ENCODE measurements at places on chromosomes 4 and X. TPM values are rescaled to one million over a fixed set of nuclear protein-coding genes. Genes with fewer than 3 reads are reported as not detected.

- H3K36me3 ChIP-seq = no peaks in the 10 kb centered on the region
- DNase-seq = no peak
- no peak overlapping the region for H3K27ac ChIP-seq
- no peaks in the 10 kb centered on the region for H3K27me3 ChIP-seq
These were observed 21.4 kb upstream of the FGFR3 start for GRCh38 chr4:1771555-1772305.

DNA sequence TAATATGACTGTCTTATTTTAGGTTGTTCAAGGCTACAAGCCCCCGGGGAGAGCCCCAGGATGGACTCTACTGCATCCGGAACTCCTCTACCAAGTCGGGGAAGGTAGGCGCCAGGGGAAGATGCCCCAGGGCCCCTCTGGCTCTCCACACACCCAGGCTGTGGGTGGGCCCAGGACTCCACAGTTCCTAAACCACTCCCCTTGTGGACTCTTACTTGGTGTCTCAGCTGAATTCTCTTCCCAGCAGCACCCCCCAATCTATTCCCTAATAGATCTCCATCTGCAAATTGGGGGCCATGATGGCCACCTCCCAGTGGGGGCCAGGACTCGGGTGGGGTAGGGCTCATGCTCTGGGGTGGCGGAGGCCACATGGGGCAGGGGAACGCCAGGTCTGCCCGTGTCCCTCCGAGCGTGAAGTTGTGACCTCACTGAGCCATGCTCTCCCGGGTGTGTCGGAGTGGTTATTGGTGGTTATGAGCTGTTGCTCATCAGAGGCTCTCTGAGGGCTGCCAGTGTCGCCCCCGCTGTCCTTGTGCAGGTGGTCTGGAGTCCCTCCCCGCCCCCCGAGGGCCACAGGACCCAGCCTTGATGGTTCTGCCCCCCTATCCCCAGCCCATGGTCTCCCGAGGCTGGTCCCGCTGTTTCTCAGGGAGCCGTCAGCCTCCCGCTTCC is 11.2 kb upstream of the ADD1 start:
- no peak overlapping the region for H3K4me3 ChIP-seq
- H3K27me3 ChIP-seq = no peaks in the 10 kb centered on the region
- no peak for DNase-seq
- H3K4me1 ChIP-seq = peaks cover 16% of the 10 kb centered on the region
- peaks cover 89% of the 10 kb centered on the region for H3K36me3 ChIP-seq

- H3K27me3 ChIP-seq = no peaks in the 10 kb centered on the region
- no peak overlapping the region for H3K4me3 ChIP-seq
- H3K4me1 ChIP-seq = no peaks in the 10 kb centered on the region
- no peaks in the 10 kb centered on the region for H3K36me3 ChIP-seq
- no peak for DNase-seq
These were observed 34.8 kb downstream of the DOCK11 start for GRCh38 chrX:118530219-118530911.

- H3K4me1 ChIP-seq = no peaks in the 10 kb centered on the region
- H3K27me3 ChIP-seq = no peaks in the 10 kb centered on the region
- no peaks in the 10 kb centered on the region for H3K36me3 ChIP-seq
- H3K27ac ChIP-seq = no peak overlapping the region
- no peak for DNase-seq
These were observed 63.4 kb downstream of the LCORL start for GRCh38 chr4:17958181-17958580.

DNA sequence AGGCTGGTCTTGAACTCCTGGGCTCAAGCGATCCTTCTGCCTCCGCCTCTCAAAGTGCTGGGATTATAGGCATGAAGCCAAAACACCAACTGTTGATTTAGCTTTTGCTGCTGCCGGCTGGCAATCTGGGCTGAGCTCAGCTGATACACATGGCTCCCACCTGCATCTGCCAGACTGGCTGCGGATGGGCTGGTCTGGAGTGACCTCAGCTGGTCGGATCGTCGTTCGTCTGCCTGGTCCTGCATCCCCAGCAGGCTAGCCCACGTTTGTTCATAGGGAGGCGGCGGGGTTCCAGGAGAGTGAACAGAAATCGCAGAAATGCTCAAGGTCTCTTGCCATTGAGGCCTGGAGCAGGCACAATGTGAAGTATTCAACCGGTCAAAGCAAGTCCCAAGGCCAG is 74.4 kb upstream of the DDX3X start:
- no peaks in the 10 kb centered on the region for H3K36me3 ChIP-seq
- H3K4me1 ChIP-seq = no peaks in the 10 kb centered on the region
- no peak for DNase-seq
- no peaks in the 10 kb centered on the region for H3K27me3 ChIP-seq

- no peak overlapping the region for H3K4me3 ChIP-seq
- H3K27ac ChIP-seq = no peak overlapping the region
- no peaks in the 10 kb centered on the region for H3K4me1 ChIP-seq
- H3K27me3 ChIP-seq = no peaks in the 10 kb centered on the region
These were observed 63.1 kb upstream of the CITED1 start for GRCh38 chrX:72368796-72369195.

DNA sequence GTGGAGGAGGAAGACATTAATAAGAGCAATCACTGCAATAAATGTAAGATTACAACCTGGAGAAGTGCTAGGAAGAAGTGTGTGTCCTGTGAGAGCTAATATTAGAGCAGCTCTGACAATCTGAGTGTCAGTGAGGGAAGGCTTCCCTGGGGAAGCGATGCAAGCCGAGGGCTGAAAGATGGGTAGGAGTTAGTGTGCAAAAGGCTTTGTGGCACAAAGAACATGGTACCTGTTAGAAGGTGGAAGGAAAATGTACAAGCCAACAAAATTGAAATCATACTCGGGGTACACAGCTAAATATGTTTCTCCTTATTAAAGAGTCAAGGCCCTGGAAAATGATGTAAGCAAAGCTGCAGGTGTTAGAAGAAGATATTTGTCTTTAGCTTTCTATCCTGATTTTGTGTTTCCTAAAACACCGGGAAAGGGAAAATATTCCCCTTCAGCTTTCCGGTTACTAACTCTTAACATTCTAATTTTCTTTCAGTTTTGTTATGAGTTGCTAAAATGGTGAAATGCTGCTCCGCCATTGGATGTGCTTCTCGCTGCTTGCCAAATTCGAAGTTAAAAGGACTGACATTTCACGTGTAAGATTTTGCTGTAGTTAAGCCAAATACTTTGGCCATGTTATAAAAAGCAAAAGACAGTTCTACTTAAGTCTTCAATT is 808 bp downstream of the THAP6 start:
- peaks cover 34% of the 10 kb centered on the region for H3K4me1 ChIP-seq
- peak overlapping the region; percentile 80 for H3K4me3 ChIP-seq
- H3K27ac ChIP-seq = peak overlapping the region; percentile 99
- DNase-seq = no peak
- H3K36me3 ChIP-seq = peaks cover 11% of the 10 kb centered on the region

DNA sequence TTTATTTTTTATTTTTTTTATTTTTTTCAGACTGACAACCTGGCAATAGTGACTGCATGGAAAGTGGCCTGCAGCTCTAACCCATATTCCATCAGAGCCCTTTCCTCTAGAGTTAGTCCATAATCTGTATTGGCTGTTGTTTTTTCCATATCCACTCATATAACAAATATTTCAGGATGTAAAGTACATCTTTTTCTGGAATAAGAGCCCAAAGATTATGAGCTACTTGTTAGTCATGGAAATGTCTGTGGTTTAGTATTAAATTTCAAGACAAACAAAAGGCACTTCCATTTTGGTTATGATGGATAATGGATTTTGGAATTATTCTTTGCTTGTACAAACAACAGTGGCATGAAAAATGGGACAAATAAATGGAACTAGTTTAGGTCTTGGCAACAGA is 296.0 kb upstream of the HS3ST1 start:
- no peak overlapping the region for H3K27ac ChIP-seq
- no peaks in the 10 kb centered on the region for H3K4me1 ChIP-seq
- no peaks in the 10 kb centered on the region for H3K36me3 ChIP-seq
- DNase-seq = no peak

GRCh38 chr4:30948653-30949052 is 228.5 kb downstream of the PCDH7 start:
- H3K27me3 ChIP-seq = no peaks in the 10 kb centered on the region
- H3K27ac ChIP-seq = no peak overlapping the region
- DNase-seq = no peak
- H3K36me3 ChIP-seq = no peaks in the 10 kb centered on the region
- H3K4me1 ChIP-seq = no peaks in the 10 kb centered on the region

The GRPR gene
- not detected for total RNA-seq

The ANOS1 gene
- total RNA-seq = 16.8 TPM

The XPNPEP2 gene
- not detected for total RNA-seq

The XAGE2 gene
- total RNA-seq = 0.37 TPM

All from upper lobe of left lung (tissue), 6 donors.